Stimulated activated naive B cell treated with anti-CD40 and anti-IgM and Interleukin-4, amounts not matched to agents 10 μg/mL and 1 μg/mL and 100 μg/mL, for 72 hours (primary cell): ENCODE measurements at places on chromosomes 2 and 18.

DNA sequence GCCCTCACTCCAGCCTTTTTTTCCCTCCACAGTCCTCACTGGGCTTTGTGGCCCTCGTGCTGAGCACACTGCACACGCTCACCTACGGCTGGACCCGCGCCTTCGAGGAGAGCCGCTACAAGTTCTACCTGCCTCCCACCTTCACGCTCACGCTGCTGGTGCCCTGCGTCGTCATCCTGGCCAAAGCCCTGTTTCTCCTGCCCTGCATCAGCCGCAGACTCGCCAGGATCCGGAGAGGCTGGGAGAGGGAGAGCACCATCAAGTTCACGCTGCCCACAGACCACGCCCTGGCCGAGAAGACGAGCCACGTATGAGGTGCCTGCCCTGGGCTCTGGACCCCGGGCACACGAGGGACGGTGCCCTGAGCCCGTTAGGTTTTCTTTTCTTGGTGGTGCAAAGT, 39.4 kb downstream of the STEAP3 start:
- DNase-seq = no peak

DNA sequence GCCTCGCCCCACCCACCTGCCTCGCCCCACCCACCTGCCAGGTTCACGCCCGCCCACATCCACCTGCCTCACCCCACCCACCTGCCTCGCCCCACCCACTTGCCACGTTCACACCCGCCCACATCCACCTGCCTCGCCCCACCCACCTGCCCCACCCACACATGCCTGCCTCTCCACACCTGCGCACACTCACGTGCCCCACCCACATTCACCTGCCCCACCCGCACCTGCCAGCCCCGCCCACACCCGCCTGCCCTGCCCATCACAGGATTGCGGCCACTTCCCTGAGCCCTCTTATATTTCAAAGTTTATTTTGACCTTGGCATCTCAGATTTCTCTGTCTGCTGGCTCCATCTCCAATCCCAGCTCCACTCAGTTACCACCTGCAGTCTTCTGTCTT, 217.5 kb upstream of the SOX11 start:
- DNase-seq = no peak

GRCh38 chr2:112032689-112033465, 22.2 kb upstream of the TMEM87B start:
- DNase-seq = no peak

- no peak for DNase-seq
Observed at GRCh38 chr2:111155610-111156009, 34.9 kb downstream of the BCL2L11 start.

GRCh38 chr2:3421580-3421979, 42.1 kb downstream of the TRAPPC12 start:
- no peak for DNase-seq
